ENCODE measurements at places on chromosomes 1 and 21.
A peak's percentile ranks its signal among the peaks of the same experiment; 100 is the strongest.

- DNase-seq: no peak
These were observed 72.0 kb upstream of the DUSP10 start for GRCh38 chr1:221813887-221814286.

DNA sequence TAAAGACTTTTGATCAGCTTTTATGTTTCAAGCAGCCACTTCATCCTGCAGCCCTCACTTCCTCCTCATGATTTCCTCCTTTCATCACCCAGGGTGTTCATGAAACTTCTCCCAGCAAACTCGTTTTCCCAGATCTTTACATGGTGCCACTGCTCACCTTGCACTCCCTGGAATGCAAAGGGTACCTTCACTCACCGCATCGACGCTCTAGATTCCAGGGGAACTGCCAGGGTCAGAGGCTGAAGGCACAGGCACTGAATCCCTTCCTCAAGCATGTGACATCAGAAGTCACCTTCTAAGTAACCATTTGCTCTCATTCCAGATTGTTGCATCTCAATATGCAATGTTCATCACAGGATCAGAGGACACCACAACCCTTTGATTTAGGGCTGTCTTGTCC is 82.8 kb downstream of the PRKAB2 start:
- no peak for DNase-seq

DNA sequence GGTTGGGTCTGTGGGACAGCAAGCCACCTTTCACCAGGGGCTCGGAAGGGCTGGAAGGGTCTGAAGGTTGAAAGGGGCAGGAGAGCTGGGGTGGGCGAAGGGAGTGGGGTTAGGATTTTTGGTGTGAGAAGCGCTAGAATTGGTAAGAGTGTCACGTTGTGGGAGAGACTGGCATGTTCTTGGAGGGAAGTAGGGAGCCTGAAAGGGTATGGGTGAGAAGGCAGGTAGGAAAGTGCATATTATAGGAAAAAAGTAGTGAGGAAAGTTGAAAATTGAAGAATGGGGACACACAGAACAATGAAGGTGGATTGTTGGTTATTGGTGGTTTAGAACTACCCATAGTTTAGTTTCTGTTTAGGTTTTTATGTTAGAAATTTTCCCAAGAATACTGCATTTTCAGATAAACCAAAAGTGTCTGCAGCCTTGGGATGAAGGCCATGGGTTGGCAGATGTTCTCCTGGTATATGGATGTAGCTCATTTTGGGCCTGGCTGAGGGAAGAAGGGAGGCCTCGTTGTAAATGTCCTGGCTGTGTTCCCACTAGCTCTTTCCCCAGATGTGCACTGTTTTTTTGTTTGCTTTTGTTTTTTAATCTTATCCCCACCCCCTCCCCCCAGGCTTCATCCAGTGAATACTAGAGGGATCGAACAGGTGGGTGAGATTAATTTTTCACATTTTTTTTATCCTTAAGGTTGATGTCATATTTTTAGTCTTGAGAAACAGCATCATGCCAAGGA is 1.2 kb downstream of the LRRC42 start:
- no peak for DNase-seq

GRCh38 chr1:55064861-55065263 is 25.5 kb downstream of the PCSK9 start:
- DNase-seq: peak; percentile 63

GRCh38 chr1:234730770-234731568 is 121.0 kb upstream of the IRF2BP2 start:
- peak; percentile 75 for DNase-seq

DNA sequence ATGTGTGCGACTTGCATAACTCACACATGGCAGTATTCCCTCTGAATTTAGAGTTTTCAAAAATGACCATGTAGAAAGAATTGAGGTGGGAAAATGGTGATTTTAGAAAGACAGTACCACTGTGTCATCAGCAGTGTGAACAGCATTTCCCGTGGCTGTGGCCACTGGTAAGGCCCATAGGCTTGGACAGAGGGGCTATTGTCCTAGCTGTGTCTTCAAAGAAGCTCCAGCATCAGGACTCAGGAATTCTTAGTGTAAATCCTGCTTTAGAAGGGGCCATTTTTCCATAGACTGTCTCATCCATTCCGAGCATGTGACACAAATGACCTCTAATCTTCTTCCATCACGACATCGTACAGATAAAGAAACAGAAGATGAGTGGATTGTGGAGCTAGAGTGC is 119.3 kb upstream of the BACE2 start:
- DNase-seq: no peak

DNA sequence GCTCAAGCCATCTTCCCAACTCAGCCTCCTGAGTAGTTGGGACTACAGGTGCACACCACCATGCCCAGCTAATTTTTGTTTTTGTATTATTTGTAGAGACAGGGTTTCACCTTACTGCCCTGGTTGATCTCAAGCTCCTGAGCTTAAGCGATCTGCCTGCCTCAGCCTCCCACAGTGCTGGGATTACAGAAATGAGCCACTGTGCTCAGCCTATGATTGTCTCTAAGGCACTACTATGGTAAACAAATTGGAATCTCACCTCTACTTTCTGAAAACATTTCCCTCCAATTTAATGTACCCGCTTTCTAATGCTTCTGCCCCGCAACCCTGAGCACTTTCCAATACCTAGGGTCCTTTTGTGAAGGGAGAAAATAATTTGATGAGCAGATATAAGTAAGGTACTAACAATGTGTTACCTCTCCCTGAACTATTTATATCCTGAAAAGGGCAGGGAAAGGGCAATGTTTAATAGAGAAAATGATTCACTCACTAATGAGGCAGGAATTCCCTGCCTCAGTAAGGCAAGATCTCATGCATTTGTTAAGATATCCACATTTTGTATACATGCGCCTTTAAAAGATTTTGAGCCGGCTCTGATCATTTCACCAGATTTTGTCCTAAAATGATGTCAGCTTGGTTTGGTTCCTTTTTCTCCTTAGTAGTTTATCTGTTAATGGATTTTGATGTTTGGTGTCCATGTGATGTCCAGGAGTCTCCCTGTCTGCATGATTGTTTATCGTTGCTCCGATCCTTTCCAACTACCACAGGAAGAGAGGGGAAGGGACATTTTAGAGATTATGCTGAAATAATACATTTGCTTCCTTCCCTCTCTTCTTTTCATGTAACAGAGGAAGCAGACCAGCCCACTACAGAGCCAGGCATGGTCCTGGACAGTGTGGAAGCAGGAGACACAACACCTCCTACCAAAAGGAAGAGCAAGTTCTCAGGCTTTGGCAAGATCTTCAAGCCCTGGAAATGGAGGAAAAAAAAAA is 47.3 kb upstream of the RCC1 start:
- no peak for DNase-seq

- DNase-seq: peak; percentile 6
These were observed 936 bp upstream of the NCAM2 start for GRCh38 chr21:20997311-20997635.
